ENCODE measurements at places on chromosomes 5 and 9.

DNA sequence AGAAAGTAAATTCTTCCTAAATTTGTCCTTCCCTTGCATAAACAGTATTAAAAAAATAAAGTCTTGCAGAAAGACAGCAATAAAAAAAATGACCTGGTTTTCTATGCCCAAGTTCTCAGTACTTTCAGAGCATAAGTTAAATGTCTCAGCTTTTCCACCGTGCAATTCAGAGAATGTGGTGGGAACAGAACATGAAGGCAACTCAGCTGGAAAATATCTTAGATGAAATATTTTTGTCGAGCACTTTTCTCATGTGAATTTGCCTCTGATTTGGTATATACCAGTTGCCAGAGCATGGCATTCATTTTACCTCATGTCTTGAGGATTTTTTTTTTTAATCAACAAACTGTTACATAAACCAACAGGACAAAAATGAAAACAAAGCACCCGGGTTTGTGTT lies 176.1 kb downstream of the CETN3 start:
- DNase-seq, result no peak

- no peak for DNase-seq
These were observed 91.4 kb upstream of the RANBP6 start for GRCh38 chr9:6106711-6107339.

DNA sequence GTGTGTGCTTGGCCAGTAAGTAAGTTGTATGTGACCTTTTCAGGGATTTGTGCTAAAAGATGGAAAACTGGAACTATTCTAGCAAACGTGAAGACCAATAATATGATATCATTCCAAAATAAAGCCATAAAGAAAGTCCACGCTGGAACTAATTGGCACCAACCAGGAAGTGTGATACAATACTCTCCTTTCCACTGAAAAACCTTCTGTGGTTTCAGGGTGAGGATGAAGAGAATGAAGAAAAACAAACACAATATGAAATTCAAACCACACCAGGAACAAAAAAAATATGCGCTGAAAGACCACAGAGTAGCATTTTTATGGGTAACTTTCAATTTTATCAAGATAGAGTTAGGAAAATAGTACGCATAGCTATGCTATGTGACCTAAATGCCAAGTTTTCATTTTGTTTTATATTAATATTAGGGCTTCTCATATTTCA lies 105.8 kb downstream of the EFNA5 start:
- no peak for DNase-seq

GRCh38 chr5:150208187-150209098 lies 18.6 kb downstream of the SLC6A7 start:
- DNase-seq, result no peak

GRCh38 chr9:6733831-6734230 lies 23.9 kb upstream of the KDM4C start:
- DNase-seq, result no peak

GRCh38 chr9:137984005-137984404 lies 106.4 kb downstream of the CACNA1B start:
- no peak for DNase-seq

DNA sequence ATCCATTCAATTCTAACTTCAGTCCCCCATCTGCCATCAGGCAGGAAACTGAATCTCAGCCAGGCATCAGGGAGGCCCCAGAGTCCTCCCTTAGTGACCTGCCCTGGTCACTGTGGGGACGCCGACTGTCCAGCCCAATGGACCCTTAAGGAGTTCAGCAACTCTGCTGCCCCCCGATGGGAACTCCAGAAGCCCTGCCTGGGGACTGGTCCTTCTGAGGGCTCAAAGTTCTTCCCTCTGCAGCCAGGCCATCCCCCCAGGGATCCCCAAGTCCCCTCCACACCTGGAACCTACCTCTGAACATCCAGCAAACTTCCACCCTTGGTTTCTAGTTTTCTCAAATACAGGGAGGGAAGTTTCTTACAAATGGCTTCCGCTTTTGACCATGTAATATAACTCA lies 76.8 kb downstream of the UBE2QL1 start:
- no peak for DNase-seq

DNA sequence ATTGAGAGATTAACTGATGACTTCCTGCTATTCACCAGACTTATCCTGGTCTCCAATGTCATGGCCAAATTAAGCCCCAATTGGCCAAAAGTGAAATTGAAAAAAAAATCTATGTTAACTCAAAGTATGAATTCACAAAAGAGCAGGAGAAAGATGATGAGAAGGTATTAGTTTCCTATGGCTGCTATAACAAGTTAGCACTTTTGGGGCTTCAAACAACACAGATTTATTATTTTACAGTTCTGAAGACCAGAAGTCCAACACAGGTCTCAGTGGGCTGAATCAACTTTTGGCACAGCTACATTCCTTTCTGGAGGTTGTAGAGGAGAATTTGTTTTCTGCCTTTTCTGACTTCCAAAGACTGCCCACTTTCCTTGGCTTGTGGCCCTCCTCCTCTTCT lies 78.6 kb upstream of the TLE1 start:
- no peak for DNase-seq

DNA sequence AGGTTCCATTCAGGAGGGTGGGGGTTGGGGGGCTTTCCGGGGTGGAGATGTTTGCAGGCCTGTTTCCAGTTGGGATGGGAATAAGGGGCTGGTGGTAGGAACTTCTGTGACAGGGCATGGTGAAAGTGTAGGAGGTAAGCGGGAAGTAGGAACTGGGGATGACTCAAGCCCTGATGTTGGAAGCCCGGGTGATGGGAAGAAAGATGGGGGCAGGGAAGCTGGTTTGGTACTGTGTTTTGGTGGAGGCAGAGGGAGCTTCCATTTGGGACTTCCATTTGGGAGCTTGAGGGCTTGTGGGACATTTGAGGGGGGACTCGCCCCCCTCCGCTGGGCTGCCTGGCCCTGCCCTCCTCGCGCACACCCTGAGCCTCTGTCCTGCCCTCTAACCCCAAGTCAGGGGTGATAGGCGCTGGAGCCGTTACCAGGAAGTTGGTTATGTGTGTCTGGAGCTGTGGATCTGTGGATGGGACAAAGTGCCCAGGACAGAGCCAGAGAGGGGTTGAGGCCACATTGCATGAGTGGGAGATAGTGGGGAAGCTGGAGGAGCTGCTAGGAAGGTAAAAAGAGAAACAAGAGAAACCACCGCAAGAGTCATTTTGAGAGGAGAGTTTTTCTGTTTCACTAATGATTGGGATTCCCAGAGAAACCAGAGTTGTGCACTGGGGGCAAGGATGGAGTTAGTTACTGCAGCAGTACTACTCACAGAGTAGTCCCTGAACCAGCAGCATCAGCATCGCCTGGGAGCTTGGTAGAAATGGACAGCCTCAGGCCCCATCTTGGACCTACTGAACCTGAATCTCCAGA lies 6.6 kb downstream of the RGS14 start:
- DNase-seq, result no peak

DNA sequence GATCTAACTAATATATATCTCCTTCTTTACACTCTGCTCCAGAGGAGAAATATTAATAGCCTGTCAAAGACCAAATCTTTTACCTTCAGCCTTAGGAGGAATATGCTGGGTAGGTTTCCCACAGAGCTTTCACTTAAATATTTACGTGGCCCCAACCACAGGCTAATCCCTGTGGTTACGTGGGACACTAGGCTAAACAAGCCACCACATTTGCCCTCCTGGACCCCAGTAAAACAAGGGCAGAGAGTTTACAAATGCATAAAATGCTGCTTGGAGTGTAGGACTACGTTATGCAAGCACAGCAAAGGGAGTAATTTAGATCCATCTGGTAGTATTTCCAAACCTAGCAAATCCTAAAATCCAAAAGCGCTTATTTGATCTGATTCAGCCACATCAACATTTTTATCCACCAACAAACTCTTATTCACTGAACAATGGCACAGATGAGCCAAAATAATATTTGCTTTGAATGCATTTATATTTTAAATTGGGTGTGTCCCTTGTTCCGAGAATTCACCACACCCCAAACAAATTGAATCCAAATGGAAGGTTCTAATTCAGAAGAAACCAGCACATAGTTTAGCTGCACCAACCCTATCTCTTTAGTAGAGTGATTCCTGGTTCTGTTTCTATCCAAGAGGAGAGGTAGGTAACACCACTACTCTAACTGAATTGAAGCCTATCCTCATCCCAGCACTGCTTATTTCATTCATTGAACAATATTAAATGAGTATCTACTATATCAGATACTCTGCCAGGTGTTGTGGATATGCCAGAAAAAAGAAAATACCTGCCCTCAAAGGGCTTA lies 179.0 kb downstream of the TSSK1B start:
- no peak for DNase-seq
